HepG2 (cell line): ENCODE measurements at places on chromosomes 16 and 17. TPM values are rescaled to one million over a fixed set of nuclear protein-coding genes. Genes with fewer than 3 reads are reported as not detected.
A peak's percentile ranks its signal among the peaks of the same experiment; 100 is the strongest.

ZBTB4 gene
- 3.3 and 4.3 TPM in 2 replicates for total RNA-seq

GRCh38 chr17:17876959-17877528 is 40.3 kb upstream of the SREBF1 start:
- no peak for DNase-seq

- DNase-seq = no peak
Measured at GRCh38 chr17:60529806-60530205, 3.8 kb upstream of the APPBP2 start.

DNA sequence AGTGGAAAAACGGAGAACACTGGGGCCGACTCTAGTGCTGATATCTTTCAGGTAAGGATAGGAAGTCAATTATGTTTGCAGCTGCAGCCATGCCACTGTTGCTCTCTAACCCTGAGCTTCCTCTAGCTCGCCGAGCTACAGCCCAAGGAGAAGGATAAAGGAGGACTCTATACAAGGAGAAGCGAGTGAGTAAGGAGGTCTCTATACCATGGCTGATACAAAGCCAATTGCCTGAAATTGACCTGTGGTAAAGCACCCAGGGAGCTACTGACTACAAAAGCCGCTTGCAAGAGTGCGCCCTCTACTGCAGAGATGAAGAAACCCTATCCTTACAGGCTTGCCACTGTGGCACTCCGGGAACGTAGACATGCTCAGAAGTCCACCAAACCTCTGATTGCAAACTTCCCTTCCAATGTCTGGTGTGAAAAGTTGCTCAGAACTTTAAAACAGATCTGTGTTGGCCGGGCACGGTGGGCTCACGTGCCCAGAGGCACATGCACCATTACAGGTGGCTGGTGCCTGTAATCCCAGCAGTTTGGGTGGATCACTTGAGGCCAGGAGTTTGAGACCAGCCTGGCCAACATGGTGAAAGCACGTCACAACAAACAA is 10.8 kb upstream of the SLC46A1 start:
- DNase-seq = peak; percentile 87

TTYH2 gene
- total RNA-seq = 0.32 and 0.77 TPM in 2 replicates

DNA sequence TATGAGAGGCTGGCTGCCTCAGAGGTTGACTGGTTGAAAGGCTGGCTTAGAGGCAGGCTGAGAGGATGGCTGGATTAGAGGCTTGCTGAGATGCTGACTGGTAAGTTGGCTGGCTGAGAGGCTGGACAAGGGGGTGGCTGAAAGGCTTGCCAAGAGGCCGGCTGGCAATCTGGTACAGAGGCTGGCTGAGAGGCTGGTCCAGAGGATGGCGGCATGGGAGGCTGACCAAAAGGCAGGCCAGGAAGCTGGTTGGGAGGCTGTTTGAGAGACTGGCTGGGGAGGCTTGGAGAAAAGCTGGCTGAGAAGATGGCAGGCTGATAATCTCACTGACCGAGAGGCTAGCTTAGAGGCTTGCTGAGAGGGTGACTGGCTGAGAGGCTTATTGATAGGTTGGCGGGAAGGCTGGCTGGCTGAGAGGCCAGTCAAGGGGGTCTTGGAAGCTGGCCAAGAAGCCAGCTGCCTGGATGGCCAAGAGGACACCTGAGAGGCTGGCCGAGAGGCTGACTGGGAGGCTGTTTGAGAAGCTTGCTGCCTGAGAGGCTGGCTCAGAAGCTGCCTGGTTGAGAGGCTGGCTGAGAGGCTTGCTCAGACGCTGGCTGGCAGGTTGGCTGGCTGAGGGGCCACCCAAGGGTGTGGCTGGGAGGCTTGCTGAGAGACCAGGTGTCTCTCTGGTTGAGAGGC is 34.2 kb upstream of the ACSM2B start:
- DNase-seq = peak; percentile 27

CD300LB gene
- not detected in 2 replicates for total RNA-seq

KRTAP4-9 gene
- not detected in 2 replicates for total RNA-seq

DNA sequence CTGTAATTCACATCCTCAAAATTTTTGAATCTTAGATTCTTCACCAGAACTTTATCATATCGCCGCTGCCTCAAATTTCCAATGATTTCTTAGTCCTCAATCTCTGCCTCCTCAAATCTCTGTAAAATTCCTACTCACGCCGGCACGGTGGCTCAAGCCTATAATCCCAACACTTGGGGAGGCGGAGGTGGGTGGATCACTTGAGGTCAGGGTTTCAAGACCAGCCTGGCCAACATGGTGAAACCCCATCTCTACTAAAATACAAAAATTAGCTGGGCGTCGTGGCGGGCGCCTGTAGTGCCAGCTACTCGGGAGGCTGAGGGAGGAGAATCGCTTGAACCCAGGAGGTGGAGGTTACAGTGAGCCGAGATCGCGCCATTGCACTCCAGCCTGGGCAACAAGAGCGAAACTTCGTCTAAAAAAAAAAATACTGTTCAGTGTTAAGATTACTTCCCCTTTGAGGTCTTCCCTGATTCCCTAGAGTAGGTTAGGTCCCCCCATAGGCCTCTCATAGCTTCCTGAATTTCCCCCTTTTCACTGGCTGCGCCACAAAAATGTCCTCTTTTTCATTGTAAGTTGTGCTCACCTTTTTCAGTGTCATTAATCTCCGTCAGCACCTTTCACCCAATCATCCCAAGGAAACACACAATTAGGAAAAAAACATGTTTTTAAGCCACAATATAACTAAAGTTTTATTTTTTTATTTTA is 919 bp upstream of the CBX1 start:
- DNase-seq = no peak

DNA sequence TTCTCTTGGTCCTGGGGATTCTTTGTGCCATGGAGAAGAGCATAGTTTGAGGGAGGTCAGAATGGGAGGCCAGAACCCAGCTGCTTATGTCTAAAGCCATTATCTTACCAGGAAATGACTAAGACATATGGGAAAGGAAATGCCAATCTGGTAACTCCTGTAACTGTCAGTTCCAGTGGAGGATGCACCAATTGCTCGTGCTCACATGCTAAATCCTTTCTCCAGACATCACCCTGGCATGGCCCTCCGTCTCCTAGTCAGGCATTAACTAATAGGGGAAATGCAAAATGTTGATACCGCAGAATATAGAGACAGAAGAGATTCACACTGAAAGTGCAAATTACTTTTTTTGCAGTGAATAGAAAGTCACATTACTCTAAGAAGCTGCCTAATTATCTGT is 255.6 kb upstream of the HSBP1 start:
- no peak for DNase-seq

DNA sequence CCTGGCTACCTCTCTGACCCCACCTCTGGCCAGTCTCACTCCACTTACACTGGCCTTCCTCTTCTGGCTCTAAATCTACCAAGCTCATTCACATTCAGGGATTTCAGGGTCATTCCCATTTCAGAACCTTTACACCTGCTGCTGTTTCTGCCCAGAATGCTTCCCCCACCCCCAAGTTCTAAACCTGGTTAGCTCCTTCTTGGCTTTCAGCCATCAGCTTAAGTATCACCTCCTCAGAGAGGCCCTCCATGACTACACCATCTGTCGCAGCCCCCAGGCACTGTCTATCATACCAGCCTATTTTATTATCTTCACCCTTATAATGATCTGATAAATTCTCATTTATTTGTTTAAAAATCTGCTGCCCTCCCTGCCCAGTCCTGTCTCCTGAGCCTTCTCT is 23.3 kb upstream of the NGFR start:
- no peak for DNase-seq

DNA sequence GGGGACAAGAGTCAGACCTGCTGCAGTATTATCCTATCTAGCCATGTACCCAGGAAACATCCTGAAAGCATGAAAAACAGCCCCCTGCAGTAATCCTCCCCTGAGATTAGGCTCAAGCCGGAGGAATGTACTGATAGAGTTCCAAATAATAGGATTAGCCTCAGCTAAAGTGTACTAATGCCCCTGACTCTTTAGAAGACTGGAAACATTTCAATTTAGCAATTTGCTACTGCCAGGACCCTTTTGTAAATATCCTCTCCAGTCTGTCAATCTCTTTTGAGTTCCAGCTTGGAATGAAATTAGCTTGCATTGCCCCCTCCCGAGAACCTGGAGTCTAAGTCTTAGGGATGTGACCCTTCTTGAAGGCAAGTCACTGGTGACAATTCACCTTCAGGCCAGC is 110.8 kb upstream of the DNAH9 start:
- no peak for DNase-seq

DNA sequence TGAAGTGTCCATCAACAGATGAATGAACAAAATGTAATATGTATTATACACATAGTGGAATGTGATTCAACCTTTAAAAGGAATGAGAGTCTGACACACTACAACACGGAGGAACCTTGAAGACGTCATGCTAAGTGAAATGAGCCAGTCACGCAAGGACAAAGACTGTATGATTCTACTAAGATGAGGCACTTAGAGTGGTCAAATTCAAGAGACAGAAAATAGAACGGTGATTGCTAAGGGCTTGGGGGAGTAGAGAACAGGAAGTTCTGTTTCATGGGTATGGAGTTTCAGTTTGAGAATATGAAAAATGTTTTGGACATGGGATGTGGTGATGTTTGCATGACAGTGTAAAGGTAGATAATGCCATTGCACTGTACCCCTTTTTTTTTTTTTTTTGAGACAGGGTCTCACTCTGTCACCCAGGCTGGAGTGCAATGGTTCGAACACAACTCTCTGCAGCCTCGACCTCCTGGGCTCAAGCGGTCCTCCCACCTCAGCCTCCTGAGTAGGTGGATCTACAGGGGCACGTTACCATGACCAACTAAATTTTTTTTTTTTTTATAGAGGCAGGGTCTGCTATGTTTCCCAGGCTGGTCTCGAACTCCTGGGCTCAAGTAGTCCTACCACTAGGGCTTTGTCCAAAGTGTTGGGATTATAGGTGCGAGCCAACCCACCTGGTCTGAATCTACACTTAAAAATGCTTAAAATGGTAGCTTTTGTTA is 2.9 kb upstream of the CCDC102A start:
- no peak for DNase-seq
